Aorta (tissue), 5 donors: ENCODE measurements at places on chromosomes 11 and 22. TPM values are rescaled to one million over a fixed set of nuclear protein-coding genes. Genes with fewer than 3 reads are reported as not detected.

GRCh38 chr22:46596819-46597218 lies 23.4 kb upstream of the GRAMD4 start:
- no peak for DNase-seq
- no peaks in the 10 kb centered on the region for H3K4me1 ChIP-seq
- H3K4me3 ChIP-seq, result no peak overlapping the region
- no peaks in the 10 kb centered on the region for H3K36me3 ChIP-seq
- no peaks in the 10 kb centered on the region for H3K27me3 ChIP-seq
- H3K27ac ChIP-seq, result no peak overlapping the region

The TRPC6 gene
- 2.6 TPM for total RNA-seq

DNA sequence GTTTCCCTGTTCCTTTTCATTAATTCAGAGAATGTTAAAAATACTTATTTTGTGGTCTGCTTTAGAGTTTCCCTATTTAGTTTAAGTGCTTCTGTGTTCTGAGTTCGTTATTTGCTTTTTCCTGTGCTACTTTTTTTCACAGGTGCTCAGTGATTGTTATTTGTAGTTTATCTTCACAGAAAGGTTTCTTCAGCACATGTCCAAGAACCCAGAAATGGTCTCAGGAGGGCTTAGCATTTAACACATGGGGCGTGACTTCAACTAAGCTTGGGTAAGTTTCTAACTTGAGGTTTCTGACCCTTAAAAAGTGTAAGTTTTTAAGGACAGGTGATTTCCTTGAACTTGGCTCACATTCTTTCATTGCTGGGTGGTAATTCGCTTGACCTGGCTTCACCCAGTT lies 157.3 kb downstream of the AASDHPPT start:
- no peak overlapping the region for H3K27ac ChIP-seq
- DNase-seq, result no peak

GRCh38 chr11:116512841-116513240 lies 259.9 kb downstream of the BUD13 start:
- no peaks in the 10 kb centered on the region for H3K27me3 ChIP-seq
- no peaks in the 10 kb centered on the region for H3K36me3 ChIP-seq
- DNase-seq, result no peak
- no peaks in the 10 kb centered on the region for H3K4me1 ChIP-seq

The NUMA1 gene
- 150 TPM for total RNA-seq
